Right cardiac atrium (tissue), 5 donors: ENCODE measurements at places on chromosomes 12 and 14.
A peak's percentile ranks its signal among the peaks of the same experiment; 100 is the strongest.

GRCh38 chr12:50620978-50621360 lies 116.2 kb downstream of the DIP2B start:
- no peak for DNase-seq

DNA sequence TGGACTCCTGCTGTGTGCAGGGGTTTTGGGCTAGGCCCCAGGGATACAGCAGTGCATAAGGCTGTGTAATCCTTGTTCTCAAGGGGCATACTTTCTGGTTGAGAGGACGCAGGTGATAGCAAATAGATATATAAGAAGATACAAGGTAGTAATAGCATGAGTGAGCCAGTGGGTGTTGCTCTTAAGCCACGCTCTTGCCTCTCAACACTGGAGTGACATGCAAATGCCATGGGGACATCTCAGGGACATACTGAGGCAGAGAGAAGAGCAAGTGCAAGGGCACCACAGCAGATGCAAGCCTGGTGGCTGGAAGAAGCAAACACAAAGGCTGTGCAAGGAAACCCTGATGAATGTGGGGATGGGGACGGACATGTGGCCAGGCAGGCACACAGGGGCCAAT lies 223.3 kb downstream of the CHST11 start:
- peak; percentile 24 for DNase-seq

- no peak for DNase-seq
Observed at GRCh38 chr12:96150442-96150841, 43.7 kb upstream of the ELK3 start.

DNA sequence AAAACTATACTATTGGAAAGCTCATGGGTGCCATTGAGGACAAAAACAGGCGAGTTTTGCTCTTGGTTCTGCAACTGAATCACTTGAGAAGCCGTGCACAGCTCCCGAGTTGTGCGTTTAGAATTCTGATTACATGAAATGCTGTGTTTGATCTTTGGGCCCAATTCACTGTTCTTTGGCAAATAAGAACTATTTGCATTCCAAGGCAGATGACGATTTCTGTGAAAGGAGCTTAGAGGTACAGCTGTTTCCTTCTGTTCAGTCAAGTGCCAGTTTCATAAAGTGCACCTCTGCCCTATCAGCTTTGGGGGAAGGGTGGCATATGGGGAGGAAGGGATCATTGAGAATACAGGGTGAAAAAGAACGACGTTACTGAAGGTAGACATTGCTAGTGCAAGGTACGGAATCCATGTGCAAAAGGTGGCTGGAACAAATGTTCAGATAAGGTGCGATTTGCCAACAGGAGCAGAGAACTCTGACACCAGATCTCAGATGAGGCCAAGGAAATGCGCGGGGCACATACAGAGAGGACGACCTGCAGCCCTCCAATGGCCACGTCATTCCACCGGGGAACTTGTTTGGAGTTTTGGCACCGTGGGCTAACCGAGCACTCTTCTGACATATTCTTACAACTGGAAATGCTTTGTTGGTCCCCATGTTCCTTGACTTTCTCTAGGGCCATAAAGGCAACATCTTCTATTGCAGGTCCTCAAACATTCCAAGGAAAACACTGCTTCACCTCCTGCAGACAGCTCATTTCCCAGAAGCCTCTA lies 30.1 kb downstream of the TCHP start:
- no peak for DNase-seq

DNA sequence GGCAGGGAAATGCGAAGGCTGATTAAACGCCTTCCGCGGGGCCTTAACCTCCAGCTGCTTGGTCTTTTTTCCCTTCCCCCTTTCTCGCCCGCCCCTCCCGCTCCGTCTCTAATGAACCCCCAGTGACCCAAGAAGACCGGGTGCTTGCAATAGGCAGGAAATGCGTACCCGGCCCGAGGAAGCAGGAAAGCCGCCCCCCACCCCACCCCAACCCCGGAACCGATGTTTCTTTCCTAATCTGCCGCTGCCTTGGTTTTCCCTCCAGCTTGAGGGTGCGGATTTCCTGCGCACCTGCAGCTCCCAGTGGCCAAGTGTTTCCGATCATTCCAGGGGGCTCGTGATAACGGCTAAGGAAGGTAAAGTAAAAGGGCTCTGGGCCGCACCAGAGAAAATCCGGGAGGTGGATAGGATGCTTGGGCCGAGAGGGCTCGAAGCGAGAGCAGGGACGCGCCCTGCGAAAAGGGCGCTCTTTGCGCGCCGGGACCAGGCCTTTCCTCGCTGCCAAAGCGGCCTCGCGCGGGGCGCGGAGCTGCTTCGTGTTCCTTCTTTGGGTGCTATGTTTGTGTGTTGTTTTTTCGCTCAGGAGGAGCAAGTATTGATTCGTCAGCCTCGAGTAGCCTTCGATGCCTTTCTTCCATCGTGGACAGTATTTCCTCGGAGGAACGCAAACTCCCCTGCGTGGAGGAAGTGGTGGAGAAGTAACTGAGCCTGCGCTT lies 983 bp downstream of the MYF6 start:
- no peak for DNase-seq

DNA sequence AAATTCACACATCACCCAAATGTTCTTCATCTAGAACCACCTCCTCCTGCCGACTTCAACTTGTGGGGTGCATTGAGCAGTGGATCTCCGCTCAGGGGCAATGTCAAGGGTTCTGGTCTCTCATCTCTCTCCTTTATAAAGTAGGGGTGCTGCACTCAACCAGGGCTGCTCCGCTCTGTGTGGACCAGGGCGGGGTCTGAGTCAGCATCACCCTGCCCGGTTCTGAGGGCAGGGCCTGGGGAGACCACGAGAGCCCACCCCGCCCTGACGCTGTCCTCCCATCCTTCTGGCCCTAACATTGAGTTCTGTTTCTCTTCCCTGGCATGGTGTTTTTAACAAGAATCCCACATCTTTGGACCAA lies 311.6 kb upstream of the DIO3 start:
- no peak for DNase-seq
